Activated CD4-positive, CD25-positive, alpha-beta regulatory T cell (primary cell): ENCODE measurements at places on chromosomes 3 and 15.

DNA sequence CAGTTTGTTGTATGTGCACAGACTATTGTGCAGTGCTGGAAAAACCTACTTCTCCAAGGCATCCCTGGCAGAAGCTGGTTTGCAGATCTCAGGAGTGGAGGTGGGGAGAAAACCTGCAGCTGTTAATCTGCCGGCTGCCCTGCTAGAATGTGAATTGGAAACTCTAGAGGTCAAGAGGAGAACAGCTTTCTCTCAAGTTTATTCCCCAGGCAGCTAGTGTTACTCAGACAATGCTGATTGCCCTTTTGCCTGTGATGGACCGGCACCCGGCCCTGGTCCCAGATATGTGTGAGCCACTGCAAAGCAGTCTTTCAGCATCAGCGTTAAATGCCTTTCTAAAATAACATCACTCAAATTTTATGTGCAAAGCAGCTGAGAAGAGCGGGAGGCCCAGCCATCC is 129.7 kb upstream of the TPM1 start:
- DNase-seq: no peak

- no peak for DNase-seq
These were observed 49.0 kb upstream of the GOLGA8J start for GRCh38 chr15:30033763-30034162.

DNA sequence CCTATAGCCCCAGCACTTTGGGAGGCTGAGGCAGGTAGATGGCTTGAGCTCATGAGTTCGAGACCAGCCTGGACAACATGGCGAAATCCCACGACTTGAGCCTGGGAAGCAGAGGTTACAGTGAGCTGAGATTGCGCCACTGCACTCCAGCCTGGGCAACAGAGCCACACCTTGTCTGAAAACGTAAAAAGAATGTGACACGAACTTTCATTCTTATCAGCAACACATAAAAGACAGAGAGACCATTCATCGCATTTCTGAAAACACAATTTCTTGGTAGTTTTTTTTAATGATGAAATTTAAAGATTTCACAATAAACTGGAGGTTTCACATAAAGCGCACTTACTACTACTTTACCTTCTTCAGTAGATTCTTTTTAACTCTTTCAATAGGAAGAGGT is 18.4 kb downstream of the HLTF start:
- no peak for DNase-seq

DNA sequence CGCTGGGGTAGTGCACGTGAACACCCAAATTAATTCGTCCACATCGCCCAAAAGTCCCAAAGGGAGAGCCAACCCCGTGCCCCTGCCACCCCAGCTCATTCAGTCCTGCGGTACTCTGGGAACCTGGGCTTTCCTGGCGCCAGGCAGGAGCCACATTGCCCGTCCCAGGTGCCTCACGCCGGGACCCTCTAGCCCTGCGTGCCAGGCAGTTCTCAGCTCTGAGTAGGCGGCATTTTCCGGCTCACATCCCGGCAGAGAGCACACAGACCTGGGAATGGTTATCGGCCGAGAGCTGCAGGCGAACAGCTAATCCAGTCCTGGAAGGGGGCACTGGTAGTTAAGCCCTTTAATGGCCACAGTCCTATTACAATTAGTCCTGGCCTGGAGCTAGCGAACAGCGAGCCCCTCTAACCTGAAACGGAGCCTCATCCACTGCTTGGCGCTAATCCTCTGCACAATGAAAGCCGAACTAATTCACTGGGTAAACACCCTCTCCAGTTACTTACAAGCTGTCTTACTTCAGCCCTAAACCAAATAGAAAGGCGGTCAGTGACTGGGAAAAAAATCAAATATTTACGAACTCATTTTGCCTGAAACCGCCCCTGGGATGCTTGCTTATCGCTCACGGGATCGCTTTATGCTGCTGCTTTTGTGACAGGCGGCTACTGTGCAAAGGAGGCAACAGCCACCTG is 254.6 kb upstream of the SOX14 start:
- no peak for DNase-seq

DNA sequence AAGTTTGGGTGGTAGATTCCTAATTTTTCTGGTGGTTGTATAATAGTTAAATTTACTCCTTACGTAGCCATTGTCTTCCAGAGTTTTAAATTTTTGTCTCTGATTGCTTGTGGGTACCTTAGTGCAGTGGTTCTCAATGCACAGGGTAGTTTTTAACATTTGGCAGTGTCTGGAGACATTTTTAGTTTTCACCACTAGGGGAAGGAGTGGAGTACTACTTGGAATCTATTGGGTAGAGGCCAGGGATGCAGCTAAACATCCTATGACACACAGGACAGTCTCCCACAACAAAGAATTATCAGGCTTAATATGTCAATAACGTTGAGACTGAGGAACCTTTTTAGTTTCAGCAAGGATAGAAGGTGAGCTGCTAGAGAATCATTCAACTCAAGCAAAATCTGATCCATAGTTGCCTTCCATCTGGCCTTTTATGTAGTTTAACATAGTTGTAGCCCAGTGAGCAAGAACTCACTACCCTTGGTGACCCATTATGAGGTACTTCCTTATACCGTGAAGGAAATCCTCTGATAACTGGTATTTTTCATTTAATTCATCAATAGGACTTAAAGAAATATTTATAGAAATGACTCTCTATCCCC is 8.6 kb upstream of the STX19 start:
- no peak for DNase-seq

DNA sequence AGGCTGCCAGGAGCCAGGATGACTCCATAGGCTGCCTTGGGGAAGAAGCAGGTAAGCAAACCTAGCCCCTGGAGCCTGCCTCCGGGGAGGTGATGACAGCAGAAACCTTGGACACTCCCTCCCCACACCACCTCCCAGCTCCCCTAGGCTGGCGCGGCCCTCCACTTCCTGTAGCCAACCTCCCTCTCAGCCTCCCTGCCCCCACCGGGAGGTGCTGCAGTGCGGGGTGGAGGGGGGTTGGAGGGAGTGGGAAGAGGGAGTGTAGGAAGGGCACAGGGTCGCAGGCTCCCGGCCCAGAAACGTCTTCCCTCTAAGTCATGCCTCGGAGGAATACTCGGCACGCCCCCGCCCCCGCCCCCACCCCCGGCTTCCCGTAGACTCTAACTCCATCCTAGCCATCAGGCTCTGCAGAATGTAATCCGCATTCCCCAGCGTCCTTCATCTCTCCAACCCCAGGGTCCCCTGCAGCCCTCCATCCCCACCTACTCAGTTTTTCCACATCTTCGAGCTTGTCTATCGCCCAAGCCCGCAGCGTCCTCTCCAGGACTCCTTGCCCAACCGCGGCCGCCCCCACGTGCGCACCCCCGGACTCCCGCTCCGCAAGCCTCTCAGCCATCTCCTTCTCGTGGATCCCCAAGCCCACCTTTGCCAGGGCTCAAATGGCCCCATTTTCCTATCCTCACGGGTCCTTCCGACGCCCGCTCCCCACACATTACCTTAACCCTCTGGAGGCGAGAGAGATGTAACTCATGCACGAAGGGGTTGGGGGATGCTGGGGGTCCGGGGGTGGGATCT is 528 bp downstream of the LPCAT4 start:
- peak; percentile 9 for DNase-seq

GRCh38 chr3:180947761-180948390 is 35.4 kb downstream of the FXR1 start:
- no peak for DNase-seq

- DNase-seq: no peak
These were observed 24.1 kb downstream of the ZNF80 start for GRCh38 chr3:114213292-114213626.

DNA sequence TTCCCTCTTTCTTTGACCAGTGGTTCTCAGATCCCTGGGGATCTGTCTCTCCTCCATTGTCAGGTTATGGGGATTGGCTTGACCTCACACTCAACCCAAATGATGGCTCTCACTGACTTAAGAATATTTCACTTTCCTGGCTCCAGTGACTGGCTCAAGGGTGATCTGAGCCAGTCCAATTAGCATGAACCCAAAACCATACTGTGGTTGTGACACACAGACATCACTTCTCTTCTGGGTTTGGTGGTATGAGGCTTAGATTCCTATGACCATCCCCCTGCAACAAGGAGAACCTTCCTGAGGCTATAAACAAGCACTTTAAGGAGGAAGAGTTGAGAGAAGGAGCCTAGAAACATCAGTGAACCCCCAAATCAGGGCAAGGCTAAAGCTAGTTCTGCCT is 85.8 kb downstream of the KCNAB1 start:
- DNase-seq: no peak

DNA sequence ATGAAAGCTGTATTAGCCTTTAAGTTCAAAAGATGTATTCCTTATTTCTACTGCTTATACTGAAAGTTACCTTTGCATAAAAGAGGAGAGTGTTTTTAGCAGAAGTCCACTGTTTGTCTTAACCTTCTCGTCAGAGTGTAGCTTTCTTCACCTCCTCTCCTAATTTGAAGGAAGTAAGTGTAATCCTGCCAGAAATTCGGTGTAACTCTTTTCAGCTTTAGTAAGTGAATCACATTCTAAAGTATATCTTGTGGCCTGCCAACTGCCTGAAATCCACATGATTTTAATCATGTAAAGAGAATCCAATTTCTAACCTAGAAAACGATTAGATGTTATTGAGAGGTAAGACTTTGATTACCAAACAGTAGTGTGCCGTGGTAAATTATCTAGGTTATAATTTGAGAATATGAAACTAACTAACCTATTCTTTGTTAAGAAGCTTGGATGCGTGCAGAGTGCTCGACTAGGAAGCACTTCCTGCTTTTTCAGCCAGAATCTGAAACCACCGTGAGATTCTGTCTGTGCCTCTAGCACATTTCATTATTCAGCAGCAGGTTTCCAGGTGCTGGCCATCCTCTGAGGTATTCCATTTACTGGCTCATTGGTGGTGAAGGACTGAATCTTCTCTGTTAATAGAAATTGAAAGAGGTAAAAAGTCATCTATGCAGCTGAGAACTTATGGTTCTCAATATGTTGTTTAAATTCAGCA is 7.5 kb downstream of the GYG1 start:
- no peak for DNase-seq

- no peak for DNase-seq
These were observed 187.6 kb upstream of the CTDSPL start for GRCh38 chr3:37674111-37674510.

DNA sequence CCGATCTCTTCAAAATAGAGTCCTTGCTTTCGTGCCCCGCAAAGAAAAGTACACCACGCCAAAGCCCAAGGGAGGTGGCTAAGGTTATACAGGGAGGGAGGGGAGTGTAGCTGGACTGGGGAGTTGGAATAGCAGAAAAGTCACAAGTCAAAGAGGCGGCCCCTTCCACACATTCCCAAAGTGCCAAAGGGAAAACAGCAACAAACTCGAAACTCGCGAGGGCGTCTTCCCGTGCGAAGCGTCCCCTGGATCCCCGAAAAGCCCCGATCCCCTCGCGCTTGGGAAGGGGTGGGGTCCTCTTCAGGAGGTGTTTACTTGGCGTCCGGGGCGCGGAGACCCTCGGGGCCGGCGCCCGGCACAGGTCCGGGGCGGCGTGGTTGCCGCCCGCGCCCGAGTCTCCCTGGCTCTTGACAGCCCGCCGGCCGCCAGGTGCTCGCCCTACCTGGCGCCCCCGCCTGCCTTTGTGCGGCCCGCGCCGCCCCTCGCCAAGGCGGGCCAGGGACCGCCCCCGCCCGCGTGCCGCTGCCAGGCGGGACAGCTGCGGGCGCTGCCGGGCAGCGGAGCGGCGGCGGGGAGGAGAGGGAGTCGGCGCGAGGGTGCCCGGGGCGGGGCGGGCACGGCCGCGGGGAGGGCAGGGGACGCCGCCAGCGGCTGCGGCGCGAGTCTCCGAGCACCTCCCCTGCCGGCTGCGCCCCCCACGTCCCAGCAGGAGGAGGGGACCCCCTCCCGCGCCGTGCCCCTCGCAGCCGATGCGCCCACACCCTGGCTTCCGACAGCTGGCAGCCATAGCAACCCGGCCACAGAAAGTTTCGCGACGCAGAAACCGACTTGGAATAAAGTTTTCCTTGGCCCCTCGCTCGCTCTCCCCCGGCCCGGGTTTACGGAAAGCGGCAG is 966 bp downstream of the MYO1E start:
- no peak for DNase-seq

- DNase-seq: no peak
These were observed 26.7 kb upstream of the TMC3 start for GRCh38 chr15:81400640-81401236.

DNA sequence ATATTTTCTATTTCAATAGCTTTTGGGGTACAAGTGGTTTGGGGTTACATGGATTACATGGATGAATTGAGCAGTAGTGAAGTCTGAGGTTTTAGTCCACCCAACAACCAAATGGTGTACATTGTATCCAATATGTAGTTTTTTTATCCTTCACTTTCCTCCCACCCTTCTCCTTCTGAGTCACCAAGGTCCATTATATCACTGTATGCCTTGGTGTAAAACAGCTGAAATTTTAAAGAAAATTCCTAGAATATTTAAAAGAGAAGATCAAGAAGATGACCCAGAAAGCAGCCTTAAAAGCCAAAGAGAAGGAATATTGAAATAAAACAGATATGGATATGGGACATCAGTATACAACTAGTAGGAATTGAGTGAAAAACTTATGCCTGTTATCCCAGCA is 204.2 kb upstream of the COL8A1 start:
- no peak for DNase-seq

DNA sequence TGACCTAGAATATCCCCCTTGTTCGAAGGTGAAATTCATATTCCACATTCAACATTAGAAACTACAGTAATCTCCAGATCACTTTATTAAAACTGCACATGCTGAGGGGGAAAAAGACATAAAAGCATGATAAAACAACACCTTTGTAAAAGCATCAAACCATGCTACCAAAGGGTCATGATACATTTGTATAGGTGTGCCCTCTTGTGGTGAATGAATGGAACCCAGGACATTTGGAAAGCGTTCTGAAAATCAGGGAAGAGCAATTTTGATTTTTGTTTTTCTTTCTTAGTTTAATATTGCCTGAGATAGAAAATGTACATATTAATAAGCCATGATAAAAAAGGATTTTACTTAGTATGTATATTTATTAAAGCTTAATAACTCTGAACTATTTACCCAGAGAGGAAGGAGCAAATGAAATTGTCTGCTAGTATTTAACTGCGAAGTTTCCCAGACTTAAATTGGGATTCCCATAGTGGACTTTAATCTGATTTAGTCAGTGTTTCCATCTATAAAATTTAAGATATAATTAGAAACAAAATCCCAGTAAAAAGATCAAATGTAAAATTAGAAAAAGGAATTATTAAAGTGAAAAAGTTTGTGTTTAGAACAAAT is 105.8 kb upstream of the ARL6 start:
- no peak for DNase-seq

DNA sequence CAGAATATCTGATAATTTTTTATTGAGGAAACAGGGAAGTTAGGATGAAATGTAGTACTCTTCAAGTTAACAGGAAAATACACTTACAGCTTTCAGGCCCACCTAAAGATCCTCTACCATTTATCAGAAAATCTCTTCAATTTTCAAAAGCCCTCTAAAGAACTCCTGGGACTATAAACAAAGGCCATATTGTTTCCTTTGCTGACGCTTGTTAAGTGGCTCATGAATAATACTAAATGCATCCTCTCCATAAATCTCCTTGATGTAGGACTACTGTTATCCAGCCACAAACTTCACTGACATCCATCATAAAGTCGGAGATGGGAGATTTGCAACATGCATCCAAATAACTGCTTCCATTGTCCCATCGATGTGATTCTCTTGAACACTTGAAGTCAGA is 326.5 kb downstream of the ZIC1 start:
- no peak for DNase-seq
